ENCODE measurements at places on chromosomes 4 and X. TPM values are rescaled to one million over a fixed set of nuclear protein-coding genes. Genes with fewer than 3 reads are reported as not detected.

- peak; percentile 33 for DNase-seq
- H3K27ac ChIP-seq: no peak overlapping the region
- no peaks in the 10 kb centered on the region for H3K36me3 ChIP-seq
- peaks cover 6% of the 10 kb centered on the region for H3K4me1 ChIP-seq
Measured at GRCh38 chr4:127604949-127605709, 27.6 kb upstream of the INTU start.

DNA sequence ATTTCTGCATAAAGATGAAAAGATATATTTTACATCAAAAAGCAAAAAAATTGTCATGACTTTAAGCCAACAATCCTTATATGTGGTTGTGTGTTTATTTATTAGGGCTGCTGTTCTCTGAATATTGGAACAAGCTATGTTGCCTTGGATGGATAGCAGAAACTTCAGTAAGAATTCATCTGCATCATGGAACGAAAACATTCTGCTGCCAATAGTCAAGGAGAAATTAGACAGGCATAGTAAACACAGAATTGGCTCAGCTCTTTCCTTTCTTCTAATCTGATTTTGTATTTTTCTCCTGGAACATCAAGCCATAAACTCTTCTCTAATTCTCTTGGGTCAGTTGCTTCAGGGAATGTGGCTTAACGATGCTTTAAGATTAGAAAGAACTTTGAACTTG is 1257.0 kb downstream of the NLGN4X start:
- no peak overlapping the region for H3K4me3 ChIP-seq
- no peak overlapping the region for H3K27ac ChIP-seq
- H3K27me3 ChIP-seq: no peaks in the 10 kb centered on the region
- H3K36me3 ChIP-seq: no peaks in the 10 kb centered on the region
- no peak for DNase-seq
- H3K4me1 ChIP-seq: no peaks in the 10 kb centered on the region

GPM6B gene
- total RNA-seq: 0.07 TPM

DNA sequence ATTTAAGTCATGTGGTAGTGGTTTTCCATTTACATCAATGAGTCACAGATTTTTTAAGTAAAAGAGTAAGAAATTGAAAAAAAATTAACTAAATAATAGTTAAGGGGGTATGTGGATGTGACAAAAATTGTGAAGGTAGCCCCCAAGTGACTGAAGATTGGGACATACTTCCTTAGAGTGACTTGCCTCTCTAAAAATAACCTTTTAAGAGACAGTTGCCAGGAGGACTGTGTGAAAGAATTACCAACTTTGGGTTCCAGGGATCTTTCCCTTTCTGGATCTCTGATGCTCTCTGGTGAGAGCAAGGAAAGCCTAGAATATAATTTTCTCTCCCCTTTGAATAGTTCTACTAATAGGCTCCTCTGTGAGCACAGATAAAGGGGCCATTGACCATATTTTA is 42.7 kb downstream of the NHSL2 start:
- H3K4me3 ChIP-seq: no peak overlapping the region
- no peaks in the 10 kb centered on the region for H3K27me3 ChIP-seq
- no peak for DNase-seq
- H3K4me1 ChIP-seq: no peaks in the 10 kb centered on the region
- no peak overlapping the region for H3K27ac ChIP-seq
- H3K36me3 ChIP-seq: no peaks in the 10 kb centered on the region

TRAM1L1 gene
- total RNA-seq: not detected

DNA sequence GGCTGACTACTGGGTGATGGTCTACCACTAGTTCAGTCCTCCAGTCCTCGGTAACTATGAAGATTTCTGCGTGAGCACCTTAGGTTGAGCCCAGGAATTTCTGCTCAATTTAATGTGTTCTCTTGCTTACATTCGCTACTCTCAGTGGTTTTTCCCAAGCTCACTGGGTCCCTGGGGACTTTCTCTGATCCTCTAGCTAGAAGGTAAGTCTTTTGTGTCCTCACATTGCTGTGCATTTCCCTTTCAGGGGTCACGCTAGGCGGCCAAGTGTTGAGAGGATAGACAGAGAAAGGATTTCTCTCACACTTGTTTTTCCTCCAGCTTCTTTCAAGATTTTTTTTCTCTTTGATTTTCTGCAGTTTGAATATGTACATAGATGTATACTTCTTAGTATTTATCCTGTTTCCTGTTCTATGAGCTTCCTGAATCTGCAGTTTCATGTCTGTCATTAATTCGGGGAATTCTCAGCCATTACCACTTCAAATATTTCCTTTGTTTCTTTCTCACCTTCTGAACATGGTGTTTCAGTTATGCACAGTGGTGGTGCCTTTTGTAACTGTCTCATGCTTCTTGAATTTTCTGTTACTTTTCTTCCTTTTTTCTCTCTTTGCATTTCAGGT is 17.5 kb downstream of the MAGEA9 start:
- no peak overlapping the region for H3K27ac ChIP-seq
- no peak overlapping the region for H3K4me3 ChIP-seq
- DNase-seq: no peak
- H3K36me3 ChIP-seq: no peaks in the 10 kb centered on the region
- H3K4me1 ChIP-seq: no peaks in the 10 kb centered on the region
- H3K27me3 ChIP-seq: no peaks in the 10 kb centered on the region

DRP2 gene
- total RNA-seq: 0.64 TPM

GRCh38 chrX:153412746-153413720 is 1.8 kb downstream of the ZFP92 start:
- H3K27me3 ChIP-seq: no peaks in the 10 kb centered on the region
- H3K27ac ChIP-seq: no peak overlapping the region
- H3K4me3 ChIP-seq: no peak overlapping the region
- H3K4me1 ChIP-seq: no peaks in the 10 kb centered on the region
- DNase-seq: no peak

GRCh38 chrX:129450123-129450522 is 73.2 kb downstream of the SMARCA1 start:
- no peak overlapping the region for H3K27ac ChIP-seq
- no peaks in the 10 kb centered on the region for H3K27me3 ChIP-seq
- H3K36me3 ChIP-seq: no peaks in the 10 kb centered on the region
- no peak for DNase-seq
- H3K4me1 ChIP-seq: no peaks in the 10 kb centered on the region
- no peak overlapping the region for H3K4me3 ChIP-seq

DNA sequence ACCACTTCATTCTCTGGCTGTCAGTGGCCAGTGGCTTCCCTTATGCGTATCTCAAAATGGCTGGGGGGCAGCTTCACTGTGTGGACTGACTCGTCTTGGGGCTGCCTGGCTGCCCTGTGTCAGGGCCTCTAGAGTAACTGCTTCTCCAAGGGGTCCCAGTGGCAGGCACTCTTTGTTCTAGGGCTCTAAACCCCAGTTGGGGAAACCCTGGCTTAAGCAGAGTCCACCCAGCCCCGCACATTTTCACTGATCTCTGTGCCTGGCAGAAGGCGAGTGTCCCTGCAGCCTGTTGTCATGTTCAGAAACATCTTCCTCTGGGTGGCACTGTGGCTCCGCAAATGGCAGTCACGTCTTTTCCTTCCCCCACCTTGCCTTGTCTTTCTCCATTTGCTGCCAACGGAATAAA is 59.7 kb downstream of the NBDY start:
- no peak overlapping the region for H3K27ac ChIP-seq
- DNase-seq: no peak
- no peaks in the 10 kb centered on the region for H3K27me3 ChIP-seq
- H3K36me3 ChIP-seq: no peaks in the 10 kb centered on the region

DNA sequence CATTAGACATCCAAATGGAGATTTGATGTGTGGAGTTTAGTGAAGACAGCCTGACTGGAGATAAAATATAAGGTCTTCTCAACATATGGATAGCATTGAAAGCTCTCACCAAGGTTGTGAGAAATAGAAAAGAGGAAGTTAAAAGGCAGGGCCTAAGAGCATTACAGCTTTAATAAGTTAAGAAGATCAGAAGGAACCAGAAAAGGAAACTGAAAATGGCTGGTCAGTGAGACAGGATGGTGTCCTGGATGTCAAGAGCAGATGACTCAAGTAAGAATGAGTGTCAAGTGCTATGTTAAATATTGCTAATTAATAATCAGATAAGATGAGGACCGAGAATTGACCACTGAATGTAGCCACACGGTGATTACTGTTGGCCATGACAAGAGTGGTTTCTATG is 642.9 kb downstream of the STPG2 start:
- no peak for DNase-seq
- H3K4me1 ChIP-seq: peaks cover 39% of the 10 kb centered on the region
- no peaks in the 10 kb centered on the region for H3K36me3 ChIP-seq
- H3K4me3 ChIP-seq: no peak overlapping the region
- no peaks in the 10 kb centered on the region for H3K27me3 ChIP-seq

TLR7 gene
- not detected for total RNA-seq

- no peaks in the 10 kb centered on the region for H3K4me1 ChIP-seq
- no peaks in the 10 kb centered on the region for H3K27me3 ChIP-seq
- DNase-seq: no peak
- H3K27ac ChIP-seq: no peak overlapping the region
- H3K36me3 ChIP-seq: no peaks in the 10 kb centered on the region
Measured at GRCh38 chrX:13094828-13095341, 50.5 kb upstream of the FAM9C start.

- no peaks in the 10 kb centered on the region for H3K36me3 ChIP-seq
- no peaks in the 10 kb centered on the region for H3K4me1 ChIP-seq
- no peaks in the 10 kb centered on the region for H3K27me3 ChIP-seq
Measured at GRCh38 chrX:97030947-97031346, 147.2 kb downstream of the RPA4 start.

DNA sequence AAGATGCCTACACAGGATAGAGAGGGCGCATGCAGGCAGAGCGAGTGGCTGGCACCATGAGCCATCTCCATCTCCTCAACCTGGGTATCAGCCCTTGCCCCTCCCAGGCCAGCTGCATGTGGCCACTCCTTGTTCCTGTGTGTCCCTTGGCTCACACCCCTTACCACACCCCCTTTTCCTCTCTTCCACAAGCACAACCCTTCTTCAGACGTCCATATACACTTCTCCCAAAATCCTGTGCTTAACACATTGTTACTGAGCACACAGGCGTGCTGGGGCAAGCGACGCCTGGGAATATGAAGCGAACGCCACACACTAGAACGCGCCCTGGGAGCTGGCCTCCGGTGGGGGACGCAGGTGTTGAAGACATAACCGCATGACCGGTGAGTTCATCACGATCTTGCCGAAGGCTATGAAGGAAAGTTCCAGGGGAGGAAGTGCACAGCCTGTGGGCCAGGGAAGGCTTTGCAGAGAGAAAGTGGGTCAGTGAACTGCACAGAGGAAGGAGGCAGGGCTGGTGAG is 19.1 kb upstream of the KIAA0232 start:
- no peaks in the 10 kb centered on the region for H3K27me3 ChIP-seq
- H3K27ac ChIP-seq: no peak overlapping the region
- H3K4me3 ChIP-seq: no peak overlapping the region
- no peak for DNase-seq
- peaks cover 24% of the 10 kb centered on the region for H3K4me1 ChIP-seq
- H3K36me3 ChIP-seq: no peaks in the 10 kb centered on the region
